ENCODE measurements at places on chromosomes 1 and 21. TPM values are rescaled to one million over a fixed set of nuclear protein-coding genes. Genes with fewer than 3 reads are reported as not detected.

The GPR137B gene
- 11.4 TPM for total RNA-seq

The FALEC gene
- total RNA-seq, result 0.59 TPM

The ANKRD35 gene
- not detected for total RNA-seq

The PAPPA2 gene
- total RNA-seq, result not detected

The SH2D1B gene
- total RNA-seq, result 0.12 TPM

- H3K4me1 ChIP-seq, result no peaks in the 10 kb centered on the region
- no peak overlapping the region for H3K4me3 ChIP-seq
- no peak for DNase-seq
- no peaks in the 10 kb centered on the region for H3K27me3 ChIP-seq
- H3K27ac ChIP-seq, result no peak overlapping the region
These were observed 12.5 kb upstream of the MATN1 start for GRCh38 chr1:30735668-30736498.

DNA sequence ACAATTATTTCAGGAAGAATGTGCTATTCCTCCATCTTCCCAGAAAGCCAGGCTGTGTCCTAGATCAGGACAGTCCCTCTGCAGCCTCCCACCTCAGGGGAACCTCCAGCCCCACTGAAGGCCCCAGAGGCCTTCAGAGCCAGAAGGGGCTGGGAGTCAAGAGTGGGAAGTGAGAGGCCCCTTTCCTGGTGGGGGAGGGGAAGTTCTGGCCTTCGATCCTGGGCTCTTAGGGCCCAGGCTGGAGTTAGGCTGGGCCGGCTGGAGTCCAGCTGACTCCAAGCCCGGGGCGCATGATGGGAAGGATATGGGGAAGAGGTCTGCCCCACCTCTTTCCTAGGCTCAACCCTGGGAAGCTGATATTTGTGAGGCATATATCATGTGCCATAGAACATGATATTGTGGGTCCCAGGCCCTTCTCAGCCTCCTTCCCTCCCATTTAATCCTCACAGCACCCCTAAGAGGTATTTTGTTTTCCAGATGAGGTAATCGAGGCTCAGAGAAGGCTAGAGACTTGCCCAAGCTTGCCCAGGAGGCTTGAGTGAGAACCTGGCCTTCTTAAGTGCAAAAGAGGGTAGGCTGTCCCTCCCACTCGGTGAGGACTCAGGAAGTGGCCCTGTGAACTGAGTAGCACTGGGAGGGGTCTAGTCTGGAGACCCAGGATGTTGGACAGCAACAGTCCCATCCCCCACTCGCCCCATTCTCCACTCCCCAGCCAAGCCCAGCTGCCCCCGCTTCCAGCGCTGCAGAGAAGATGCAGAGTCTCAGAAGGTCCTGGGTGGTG, 18.6 kb upstream of the HSPG2 start:
- DNase-seq, result no peak
- no peaks in the 10 kb centered on the region for H3K27me3 ChIP-seq
- no peak overlapping the region for H3K4me3 ChIP-seq
- H3K27ac ChIP-seq, result no peak overlapping the region
- H3K36me3 ChIP-seq, result no peaks in the 10 kb centered on the region

- no peak overlapping the region for H3K27ac ChIP-seq
These were observed 29.6 kb upstream of the SFPQ start for GRCh38 chr1:35222322-35223083.

DNA sequence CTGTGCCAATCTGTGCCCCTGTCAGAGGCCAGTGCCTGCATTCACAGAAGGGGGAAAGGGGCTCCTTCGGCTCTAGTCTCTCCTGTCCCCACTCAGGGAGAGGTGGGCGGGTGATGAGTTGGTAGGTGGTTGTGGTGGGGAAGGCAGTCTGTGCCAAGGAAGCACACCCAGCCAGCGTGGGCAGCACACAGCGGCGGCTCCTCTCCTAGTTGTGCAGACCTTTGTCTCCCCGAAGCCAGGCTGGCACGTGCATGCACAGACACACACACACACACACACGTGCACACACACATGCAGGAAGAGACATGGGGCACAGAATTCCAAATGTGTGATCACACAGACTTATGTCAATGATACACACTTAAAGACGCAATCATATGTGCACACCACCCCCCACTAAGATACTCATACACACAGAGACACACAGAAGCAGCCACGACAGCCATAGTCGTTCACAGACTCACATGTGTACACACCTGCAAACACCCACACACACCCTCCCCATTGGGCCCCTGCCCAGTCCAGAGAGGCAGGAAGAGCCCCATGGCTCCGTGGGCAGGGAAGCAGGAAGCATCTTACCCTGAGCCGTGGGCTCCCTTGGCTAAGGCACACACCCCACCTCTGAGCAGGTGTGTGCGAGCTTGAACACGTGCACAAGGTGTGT, 16.4 kb downstream of the RIMS3 start:
- H3K27me3 ChIP-seq, result no peaks in the 10 kb centered on the region
- no peak for DNase-seq
- peaks cover 62% of the 10 kb centered on the region for H3K4me1 ChIP-seq
- H3K27ac ChIP-seq, result no peak overlapping the region
